ENCODE measurements at places on chromosomes 11 and 22.
A peak's percentile ranks its signal among the peaks of the same experiment; 100 is the strongest.

DNA sequence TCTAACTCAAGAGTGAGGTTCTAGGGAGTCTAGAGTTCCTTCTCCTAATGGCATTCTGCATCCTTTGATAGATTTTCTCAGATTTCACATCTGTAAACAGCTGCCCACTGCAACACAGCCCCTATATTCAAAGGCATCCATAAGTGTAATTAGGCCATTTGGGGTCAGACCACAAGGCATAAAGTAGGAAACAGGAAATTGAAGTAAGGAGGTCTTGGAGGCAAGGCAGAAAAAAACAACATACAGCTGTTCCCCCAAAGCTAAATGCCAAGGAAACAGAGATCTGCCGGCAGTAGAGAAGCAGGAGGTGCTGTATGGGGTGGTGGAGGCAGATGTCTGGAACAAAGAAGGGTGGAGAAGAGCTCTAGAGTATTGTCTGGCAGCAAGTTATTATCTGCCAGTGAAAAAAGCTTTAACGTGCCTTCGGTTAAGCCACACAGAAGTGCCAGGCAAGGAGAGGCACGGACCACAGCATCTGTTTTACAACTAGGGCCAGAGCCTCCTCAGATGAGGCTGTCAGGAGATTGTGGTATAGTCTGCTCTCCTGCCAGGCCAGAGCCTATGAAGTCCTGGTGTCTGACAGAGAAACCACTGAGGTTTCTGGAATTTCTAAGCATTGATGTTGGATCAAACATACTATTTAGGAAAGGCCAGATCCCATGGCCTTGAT, 100.2 kb upstream of the CHRM4 start:
- no peak for DNase-seq

- no peak for DNase-seq
Observed at GRCh38 chr11:117287668-117288067, 3.5 kb upstream of the BACE1-AS start.

- no peak for DNase-seq
Observed at GRCh38 chr11:82174610-82175009, 559.1 kb downstream of the FAM181B start.

DNA sequence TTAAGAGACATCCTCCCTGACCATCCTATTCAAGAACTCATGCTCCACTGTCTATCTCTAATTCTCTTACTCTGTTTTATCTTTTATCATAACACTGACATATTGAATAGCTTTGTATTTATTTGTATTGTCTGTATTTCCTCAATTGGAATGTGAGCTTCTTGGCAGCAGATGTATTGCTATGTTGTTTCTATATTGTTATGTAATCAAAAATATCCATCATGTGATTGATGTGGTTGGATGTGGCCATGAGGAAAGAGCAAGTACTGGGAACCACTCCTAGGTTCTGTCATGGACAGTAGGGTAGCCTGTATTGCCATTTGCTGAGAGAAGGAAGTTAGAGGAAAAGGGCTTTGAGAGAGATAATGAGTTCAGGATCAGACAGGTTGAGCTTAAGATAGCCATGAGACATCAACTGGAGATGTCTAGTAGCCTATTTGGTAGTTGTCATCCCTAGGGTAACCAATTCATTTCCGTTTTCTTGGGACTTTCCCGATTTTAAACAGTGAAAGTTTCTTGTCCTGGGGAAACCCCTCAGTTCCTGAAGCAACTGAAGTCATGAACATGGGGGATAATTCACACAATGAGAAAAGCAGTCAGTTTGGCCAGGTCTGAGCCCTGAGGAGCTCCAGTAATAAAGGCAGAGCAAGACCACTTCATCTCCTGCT, 404.5 kb downstream of the INSC start:
- no peak for DNase-seq

DNA sequence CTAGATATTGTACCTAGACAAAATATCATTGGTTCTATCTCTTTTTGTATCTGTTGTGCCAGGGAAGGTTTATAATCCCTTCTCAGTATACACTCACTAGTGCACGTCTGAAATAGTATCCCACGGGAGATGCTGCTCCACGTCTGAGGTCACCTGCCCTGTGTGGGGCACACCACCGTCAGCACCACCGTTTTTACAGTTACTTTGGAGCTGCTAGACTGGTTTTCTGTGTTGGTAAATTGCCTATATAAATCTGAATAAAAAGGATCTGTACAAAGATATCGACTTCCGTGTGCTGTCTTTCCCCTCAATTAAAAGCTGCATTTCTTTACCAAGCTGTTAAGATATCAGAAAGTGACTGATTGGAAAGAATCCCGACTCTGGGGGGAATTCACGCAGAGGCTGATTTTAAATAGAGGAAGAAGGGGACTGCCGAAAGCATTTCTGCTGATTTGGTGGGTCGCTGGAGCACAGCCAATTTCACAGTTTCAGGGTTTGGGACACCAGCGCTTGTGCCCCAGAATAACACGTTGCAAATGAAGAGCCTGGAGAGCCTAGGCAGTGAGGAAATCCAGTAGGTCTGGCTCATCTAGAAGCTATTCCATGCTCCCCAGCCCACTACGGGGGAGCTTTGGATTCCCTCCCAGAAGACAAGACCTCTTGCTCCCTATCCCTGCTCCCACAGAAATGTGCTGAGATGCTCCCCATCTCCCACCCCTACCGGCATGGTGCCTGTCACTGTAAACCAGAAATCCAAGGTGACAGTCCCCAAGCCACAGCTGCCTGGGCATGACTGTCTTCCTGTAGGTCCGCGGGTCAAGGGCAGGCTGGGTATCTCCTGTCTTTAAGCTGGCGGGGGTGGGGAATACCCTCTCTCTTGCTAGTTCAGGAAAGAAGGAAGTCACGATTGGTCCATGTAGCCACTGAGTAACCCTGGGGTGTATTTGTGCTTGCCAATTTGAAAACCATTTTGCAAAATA, 12.7 kb upstream of the MYO18B start:
- DNase-seq = no peak

- DNase-seq = no peak
Observed at GRCh38 chr22:43148581-43148980, 2.8 kb upstream of the TSPO start.

DNA sequence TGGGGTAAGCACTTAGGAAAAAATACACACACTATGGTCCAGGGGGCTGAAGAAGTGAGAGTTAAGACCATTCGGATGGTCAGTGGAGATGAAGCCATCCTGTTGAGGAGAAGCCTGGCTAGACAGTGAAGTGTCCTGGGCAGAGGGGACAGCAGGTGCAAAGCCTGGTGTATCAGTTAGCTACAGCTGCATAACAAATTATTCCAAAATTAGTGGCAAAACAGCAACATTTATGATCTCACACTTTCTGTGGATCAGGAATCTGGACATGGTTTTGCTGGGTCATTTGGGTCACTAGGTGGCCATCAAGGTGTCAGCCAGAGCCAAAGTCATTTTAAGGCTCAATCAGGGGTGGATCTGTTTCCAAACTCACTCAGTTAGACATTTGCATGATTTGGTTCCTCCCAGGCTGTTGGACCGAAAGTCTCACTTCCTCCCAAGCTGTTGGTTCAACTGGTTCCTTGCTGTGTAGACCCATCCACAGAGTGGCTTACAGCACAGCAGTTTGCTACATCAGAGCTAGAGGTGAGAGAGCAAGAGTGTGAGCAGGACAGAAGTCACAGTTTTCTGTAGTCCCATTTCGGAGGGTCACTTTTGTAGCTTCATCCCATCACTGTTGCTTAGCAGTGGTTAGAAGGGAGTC, 80.1 kb upstream of the ALX4 start:
- DNase-seq = no peak

- no peak for DNase-seq
Observed at GRCh38 chr11:3781423-3781822, 15.9 kb downstream of the NUP98 start.

GRCh38 chr11:131840545-131840944, 470.1 kb downstream of the NTM start:
- no peak for DNase-seq

- no peak for DNase-seq
Observed at GRCh38 chr11:66409226-66409625, 11.6 kb upstream of the NPAS4 start.

- DNase-seq = no peak
Observed at GRCh38 chr11:100555931-100556330, 131.2 kb upstream of the ARHGAP42 start.

- DNase-seq = peak; percentile 7
Observed at GRCh38 chr11:66850235-66850587, 6.7 kb upstream of the LRFN4 start.

GRCh38 chr11:115184901-115185300, 319.3 kb downstream of the CADM1 start:
- DNase-seq = no peak

GRCh38 chr11:93196816-93197379, 893 bp downstream of the SLC36A4 start:
- DNase-seq = no peak

- no peak for DNase-seq
Observed at GRCh38 chr11:86955111-86955360, 159 bp downstream of the FZD4 start.

DNA sequence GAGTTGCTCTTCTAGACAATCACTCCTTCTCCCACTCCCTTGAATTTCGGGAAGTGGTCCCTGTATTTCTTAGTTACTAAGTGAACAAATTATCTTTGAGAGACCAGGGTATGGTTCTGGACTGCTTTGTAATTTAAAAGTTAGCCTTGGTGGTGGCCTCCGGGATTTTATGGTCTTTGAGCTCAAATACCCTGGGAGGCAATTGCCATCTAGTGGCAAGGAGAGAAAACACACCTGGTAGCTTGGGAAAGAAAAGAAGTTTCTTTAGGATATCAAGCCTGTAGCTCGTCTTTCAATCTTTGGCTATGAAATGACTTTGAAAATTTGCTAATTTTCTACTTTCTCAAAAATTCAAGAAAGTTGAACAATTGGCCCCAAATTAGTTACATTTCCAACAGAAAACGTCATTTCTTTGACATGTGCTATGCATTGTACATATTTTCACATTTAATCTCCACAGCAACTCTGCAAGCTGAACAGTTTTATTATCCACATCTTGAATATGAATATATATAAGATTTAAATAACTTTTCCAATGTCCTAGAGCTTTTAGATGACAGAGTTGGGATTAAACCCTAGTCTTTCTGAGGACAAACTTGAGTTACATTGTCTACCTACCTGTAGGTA, 39.1 kb downstream of the MMP27 start:
- DNase-seq = no peak

DNA sequence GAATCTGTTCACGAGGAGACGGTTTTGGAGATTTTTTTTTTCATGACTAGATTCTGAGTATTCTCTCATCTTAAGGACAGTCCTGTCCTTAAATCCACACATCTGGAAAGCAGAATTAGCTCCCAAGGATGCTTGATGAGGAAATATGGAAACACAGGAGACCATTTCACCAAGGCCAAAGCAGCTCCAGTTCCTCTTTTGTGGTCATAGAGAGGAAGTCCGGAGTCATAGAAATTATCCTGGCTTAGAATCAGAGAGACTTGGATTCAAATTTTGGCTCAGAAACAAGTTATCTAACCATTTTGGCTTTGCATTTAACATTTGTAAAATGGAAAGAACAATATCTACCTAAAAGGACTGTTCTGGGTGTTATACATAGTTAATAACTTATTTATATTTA, 7.3 kb upstream of the TEAD1 start:
- no peak for DNase-seq

- DNase-seq = no peak
Observed at GRCh38 chr11:1781593-1781975, 17.9 kb upstream of the CTSD start.

DNA sequence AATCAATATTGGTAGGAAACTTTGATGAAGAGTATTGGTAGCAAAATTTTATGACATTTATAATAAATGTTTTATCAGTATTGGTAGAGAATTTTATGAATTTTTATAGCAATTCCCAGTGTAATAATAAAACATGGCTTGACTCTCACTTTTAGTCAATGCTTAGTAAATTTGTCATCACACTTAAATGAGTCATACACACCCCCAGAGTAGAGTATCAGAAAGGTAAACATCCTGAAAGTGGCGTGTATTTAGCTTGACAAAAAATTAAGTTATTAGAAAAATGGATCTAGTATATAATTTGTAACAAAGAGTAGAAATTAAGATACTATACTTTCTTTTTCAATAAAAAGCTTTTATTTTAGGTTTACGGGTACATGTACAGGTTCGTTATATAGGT, 2.6 kb downstream of the MS4A3 start:
- DNase-seq = no peak

GRCh38 chr11:7593481-7593880, 79.7 kb downstream of the PPFIBP2 start:
- DNase-seq = no peak

DNA sequence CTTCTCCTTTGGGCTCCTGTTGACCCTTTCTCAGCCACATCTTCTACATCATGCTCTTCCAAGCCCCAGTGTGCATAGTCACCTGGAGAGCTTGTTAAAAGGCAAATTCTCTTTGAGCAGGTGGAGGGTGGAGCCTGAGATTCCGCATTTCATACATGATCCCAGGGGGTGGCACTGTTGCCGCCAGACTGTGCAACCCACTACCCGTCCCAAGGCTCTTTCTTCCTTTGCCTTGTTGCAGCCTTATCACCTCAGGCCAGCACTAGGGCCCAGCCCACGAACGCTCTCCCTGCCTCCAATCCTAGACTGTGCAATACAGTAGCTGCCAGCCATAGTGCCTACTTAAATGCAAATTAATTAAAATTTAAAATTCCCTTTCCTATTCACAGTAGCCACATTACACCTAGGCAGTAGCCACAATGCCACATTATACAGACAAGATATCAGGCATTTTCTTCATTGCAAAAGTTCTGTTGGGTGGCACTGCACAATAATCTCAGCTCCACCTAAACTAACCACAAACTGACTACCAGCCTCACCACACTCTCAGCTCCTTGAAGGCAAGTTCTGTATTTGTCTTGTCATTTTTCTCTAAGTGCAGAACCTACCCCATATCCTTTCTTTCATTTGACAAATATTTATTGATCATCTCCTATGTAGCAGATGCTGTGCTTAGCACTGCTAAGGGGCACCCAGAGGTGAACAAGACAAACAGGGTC, 4.6 kb upstream of the KCNJ5 start:
- DNase-seq = no peak

GRCh38 chr22:23066200-23067022, 3.9 kb upstream of the GNAZ start:
- DNase-seq = no peak

DNA sequence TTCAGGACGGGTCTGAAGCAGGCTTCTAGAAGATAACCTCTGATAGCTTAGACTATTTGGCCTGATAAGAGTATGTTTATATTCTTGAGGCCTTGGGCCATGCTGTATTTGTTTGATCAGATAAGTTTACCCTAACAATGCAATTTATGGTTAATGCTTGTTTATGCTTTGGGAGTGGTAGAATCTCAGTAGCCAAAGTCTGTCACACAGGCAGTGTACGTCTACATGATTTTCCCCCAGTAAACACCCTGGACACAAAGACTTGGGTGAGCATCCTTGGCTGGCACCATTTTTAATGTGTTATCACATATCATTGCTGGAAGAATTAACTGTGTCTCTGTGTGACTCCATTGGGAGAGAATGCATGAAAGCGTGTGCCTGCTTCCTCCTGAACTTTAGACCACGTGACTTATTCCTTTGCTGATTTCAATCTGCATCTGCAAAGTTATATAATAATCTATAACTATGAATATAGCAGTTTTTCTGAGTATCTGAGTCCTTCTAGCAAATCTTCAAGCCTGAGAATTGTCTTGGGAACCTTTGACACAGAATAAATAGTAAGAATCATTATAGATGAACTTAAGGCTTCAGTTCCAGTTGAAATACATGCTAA, 172.4 kb downstream of the CASP12 start:
- DNase-seq = no peak

Data from CD8-positive, alpha-beta T cell (primary cell).